ENCODE measurements at places on chromosomes 16 and 17. TPM values are rescaled to one million over a fixed set of nuclear protein-coding genes. Genes with fewer than 3 reads are reported as not detected.
A peak's percentile ranks its signal among the peaks of the same experiment; 100 is the strongest.

The TAT gene
- not detected for total RNA-seq

The USP43 gene
- 9.7 TPM for total RNA-seq

The CACNG4 gene
- 8.7 TPM for total RNA-seq

The DHRS7C gene
- not detected for total RNA-seq

The TRPV3 gene
- total RNA-seq = 2.7 TPM

DNA sequence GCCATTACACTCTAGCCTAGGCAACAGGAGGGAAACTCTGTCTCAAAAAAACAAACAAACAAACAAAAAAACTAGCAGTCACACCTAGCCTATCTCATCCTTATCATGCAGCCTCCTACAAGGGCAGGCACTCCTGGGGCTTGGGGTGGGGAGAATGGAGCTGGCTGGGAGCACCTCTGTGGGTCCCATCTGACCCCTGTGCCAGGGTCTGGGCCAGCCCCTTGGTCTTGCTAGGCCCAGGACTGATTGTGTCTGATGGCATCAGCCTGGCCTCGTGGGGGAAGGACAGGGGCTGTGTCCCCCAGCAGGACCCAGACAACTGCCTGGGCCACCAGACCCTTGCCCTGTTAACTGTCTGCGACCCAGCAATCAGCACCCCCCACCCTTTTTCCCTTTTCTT lies 49.8 kb downstream of the SREBF1 start:
- no peak for DNase-seq

- DNase-seq = no peak
These were observed 2.8 kb downstream of the ACE start for GRCh38 chr17:63479495-63480184.

DNA sequence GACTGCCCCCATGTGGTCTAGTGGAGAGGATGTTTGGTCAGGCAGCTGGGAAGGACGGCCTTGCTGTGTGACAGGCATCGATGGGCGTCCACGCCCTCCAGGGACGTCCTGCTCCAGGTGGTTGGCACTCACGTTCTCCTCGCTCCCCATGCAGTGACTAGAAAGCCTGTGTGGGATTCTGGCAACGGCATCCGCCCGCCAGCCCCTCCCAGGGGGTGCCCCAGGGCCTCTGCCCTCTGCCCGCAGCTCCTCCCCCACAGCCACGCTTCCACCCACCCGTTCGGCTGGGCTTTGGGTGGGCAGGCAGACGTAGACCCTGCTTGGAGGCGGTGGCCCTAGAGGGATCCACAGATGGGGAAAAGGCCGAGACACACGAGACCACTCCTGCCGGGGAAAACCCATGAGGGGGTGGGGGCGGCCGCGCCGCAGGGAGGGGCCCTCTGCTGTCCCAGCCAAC lies 4.7 kb upstream of the IL17C start:
- no peak for DNase-seq

DNA sequence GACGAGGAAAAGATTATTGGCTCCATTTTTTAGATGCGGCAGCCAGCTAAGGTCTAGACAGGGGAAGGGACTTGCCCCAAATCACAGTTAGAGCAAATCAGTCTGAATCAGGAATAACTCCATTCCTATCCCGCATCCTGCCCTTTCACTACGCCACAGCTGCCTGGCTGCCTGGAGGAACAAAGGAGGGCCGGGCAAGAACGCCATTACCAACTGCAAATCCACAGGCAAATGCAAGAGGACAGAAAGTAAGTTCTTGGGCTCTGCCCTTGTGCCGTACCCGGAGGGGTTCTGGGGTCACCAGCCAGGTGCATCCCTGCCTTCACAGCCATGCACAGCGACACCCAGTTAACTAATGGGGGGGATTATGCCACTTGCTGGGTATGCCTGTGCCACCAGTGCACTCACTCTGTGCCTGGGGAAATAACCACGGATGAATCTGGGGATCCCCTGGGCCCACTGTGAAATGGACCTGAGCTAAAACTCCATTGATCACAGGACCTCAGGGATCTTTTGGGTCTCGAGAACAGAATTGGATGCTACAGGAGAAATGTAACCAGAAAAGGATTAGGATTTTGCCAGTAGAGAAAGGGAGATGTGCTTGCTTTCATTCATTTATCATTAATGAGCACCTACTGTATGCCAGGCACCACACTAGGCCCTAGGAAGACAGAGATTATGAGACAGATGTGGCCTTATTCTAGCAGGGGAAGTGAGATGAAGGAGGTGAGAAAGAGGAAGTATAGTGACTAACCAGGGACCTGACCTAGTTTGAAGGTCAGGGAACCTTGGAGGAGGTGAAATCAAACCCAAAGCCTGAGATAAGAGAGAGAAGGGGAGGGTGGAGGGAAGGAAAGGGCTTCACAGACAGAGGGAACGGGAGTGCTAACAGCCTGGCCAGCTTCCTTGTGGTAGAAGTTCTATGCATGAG lies 17.7 kb downstream of the BCL7C start:
- no peak for DNase-seq

- DNase-seq = no peak
These were observed 277.6 kb downstream of the CBLN1 start for GRCh38 chr16:49003992-49004391.

DNA sequence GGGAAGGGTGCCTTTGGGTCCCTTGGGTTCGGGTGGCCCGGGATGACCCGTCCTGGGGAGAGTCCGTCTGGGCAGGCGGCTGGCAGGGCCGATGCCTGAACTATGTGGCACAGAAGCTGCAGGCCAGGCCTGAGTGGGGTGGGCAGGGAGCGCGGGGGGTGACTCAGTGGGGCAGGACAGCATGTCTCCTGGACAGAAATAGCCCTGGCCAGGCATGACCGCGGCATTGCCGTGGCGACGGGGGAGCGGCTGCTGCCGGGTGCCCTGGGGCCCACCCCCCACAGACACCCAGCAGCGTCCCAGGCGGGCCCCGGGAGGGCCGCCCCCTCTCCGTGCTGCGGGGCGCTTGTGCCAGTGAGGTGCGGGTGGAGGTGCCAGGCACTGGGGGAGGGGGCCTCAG lies 1.8 kb upstream of the C1QTNF8 start:
- no peak for DNase-seq

DNA sequence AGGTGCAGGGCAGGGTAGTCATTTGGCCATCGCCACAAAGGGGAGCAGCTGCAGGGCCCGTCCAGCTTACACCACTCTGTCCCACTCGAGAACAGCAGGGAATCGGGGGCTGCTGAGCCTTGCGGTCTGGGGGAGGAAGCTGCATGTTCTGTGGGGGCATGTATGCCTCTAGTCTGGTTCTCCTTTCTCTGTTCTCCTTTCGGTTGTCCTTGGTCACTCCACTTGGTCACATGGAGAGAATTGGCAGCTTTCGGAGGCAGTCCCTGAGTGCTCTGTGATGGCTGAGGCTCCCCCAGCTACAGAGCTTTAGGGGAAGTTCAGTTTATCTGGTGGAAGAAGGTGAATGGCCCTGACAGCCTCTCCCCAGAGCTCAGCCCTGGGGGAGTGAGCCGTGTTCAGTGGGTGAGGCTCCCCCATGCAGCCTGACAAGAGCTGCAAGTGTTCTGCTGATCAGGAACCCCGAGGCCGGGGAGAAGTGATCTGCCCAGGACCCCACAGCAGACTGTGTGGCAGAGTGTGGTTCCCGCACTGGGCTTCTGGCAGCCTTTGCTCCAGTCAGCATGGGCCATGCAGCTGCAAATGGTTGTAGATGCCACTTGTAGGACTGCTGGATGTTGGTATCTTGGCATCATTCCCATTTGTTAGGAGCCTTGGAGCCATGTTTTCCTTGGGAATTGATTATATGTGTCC lies 22.3 kb upstream of the SMPD3 start:
- no peak for DNase-seq

GRCh38 chr17:49180303-49180702 lies 30.1 kb downstream of the GNGT2 start:
- DNase-seq = no peak

DNA sequence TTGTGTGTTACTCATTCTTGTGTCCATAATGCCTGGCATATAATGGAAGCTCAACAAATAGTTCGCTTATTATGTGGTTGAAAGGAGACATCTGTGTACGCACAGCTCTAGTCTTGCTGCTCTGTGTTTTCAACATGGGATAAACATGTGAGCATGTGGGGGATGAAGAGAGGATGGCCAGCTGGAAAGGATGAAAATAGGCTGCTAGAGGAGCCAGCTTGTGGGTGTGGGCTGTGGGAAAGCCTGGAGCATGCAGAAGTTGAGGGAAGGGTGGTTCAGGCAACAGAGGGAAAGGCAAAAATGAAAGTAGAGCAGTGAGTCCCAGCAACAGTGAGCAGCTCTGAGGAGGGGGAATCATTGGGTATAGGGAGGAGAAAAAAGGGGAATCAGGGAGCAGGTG lies 324.6 kb upstream of the CDH11 start:
- no peak for DNase-seq

DNA sequence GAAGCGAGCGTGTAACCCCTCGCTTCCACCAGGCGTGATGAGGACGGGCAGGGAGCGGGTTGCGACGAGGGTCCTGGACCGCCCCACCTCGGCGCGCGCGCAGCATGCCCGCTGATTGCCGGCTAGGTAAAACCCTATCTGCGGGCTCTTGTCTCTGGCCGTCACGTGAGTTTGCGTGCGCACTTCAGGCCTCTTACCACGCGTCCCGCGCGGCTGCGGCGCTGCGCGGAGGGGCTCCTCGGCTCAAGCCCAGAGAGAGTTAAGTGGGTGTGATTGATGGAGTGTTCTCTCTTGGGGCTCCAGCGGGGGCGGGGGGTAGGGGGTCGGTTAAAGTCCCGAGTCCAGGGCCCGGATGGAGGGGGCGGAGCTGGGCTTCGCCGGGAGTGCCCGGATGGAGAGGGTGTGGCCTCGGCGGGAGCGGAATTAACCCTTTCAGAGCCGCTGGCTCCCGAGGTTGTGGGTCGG lies 7.9 kb downstream of the KDM6B start:
- DNase-seq = peak; percentile 97

Measured in progenitor cell of endocrine pancreas (in vitro differentiated cells).